ENCODE measurements at places on chromosomes 5 and 9. TPM values are rescaled to one million over a fixed set of nuclear protein-coding genes. Genes with fewer than 3 reads are reported as not detected.
A peak's percentile ranks its signal among the peaks of the same experiment; 100 is the strongest.

GRCh38 chr5:67518227-67518626 is 321.6 kb upstream of the CD180 start:
- no peak for DNase-seq

Gene SLC46A2
- total RNA-seq: not detected

DNA sequence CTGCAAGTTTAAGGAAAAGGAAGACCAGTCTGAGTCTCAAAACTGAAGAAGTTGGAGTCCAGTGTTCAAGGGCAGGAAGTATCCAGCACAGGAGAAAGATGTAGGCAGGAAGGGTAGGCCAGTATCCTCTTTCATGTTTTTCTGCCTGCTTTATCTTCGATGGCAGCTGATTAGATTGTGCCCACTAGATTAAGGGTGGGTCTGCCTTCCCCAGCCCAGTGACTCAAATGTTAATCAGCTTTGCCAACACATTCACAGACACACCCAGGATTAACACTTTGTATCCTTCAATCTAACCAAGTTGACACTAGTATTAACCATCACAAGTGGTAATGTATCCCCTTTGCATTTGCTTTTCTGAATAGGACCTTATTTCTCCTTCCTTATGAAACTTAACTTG is 535.9 kb upstream of the FTMT start:
- DNase-seq: no peak

DNA sequence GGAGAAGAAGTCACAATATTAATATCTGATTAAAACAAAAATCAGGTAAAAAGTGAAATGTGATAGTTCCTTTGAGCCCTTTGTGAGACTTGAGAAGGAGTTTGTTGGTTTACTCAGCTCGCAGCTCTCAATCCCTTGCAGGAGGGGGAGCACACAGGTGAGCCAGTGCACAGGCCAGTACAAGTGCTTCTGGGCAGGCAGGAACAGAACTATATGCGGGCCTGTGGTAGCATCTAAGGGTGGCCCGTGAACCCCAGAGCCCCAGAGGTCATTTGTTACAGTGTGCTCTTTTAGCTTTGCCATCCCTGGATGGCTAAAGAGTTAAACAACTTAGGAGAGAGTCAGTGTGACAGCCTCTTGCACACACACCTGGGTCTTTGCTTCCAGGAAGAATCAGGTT is 215.3 kb upstream of the EDIL3 start:
- no peak for DNase-seq

Gene LRRC14B
- total RNA-seq: not detected

DNA sequence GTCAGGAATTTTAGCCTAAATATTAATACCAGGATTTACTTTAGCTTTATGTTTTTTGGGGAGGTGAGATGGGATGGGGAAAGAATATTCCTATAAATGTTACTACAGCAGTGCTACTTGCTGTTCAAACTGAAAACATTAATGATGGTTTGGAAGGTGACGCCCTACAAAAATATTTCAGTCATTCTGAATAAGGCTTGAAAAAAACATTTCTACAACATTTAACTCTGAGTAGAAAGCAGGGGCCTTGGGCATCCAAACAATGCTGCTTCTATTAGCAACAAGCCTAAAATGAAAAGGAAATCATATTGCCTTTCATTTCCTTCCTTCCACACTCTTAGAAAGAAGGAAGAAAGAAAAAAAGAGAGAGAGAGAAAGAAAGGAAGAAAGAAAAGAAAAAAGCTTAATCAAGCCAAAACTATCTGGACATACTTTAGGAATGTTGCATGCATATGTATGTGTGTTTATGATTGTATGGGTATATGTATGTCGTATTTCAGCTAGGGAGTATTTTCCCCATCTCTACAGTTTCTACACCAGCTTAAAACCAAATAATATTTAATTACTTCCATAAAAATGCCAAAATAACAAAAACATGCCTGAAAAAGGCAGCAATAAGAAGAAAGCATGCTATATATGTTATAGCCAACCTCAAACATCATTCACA is 16.3 kb upstream of the DAB2 start:
- peak; percentile 22 for DNase-seq

- no peak for DNase-seq
Observed at GRCh38 chr5:123966781-123967180, 454.8 kb downstream of the CSNK1G3 start.

GRCh38 chr9:97386733-97387503 is 25.0 kb upstream of the TDRD7 start:
- peak; percentile 63 for DNase-seq

- DNase-seq: no peak
Observed at GRCh38 chr5:178854284-178854683, 5.5 kb upstream of the ZNF354B start.

GRCh38 chr9:137296670-137297664 is 5.1 kb downstream of the NRARP start:
- DNase-seq: peak; percentile 93

DNA sequence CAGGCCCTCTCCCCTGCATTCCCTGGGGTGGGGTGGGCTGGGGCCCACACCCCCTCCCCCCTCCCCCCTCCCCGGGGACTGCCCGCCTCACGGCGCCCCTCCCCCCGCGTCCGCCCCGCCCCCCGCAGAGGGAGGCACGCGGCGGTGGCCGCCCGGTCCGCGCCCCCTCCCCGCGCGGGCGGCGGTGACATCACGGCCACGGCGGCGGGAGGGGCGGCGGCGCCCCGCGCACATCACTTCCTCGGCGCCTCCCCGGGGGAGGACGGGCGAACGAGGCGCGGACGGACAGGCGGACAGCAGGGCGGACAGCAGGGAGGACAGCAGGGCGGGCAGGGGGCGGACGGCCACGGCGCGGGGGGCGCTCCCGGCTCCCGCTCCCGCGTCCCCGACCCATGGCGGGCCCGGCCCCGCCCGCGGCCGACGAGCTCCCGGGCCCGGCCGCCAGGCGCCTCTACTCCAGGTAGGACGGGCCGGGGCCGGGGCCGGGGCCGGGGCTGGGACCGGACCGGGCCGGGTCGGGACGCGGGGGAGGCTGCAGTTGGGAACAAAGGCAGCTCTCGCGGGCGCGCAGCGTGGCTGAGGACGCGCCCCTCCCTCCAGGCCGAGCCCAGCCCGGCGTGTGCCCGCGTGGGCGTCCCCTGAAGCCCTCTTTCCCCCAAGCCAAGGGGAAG is at the start of gene GPSM1:
Gene GPSM1 (plus strand): TSS at position 236 of the 671 bp plus-strand sequence. CDS start 157 bp downstream, at position 393.
- DNase-seq: peak; percentile 58

- DNase-seq: no peak
Observed at GRCh38 chr9:128629852-128630545, 26.6 kb downstream of the DYNC2I2 start.

DNA sequence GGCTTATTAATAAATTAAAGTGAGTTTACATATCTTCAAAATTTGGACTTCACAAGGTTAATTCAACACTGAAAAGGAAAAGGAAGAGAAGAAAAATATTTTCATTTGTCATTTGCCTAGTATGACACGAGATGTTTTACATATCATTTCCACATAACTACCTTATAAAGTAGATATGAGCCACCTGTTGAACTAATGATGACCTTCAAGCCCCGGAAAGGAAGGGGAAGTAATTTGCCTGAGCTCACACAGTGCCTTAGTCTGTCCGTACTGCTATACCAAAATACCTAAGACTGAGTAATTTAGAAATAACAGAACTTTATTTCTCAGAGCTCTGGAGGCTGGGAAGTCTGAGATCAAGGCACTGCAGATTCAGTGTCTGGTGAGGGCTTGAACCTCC is 17.9 kb downstream of the CMYA5 start:
- no peak for DNase-seq

- no peak for DNase-seq
Observed at GRCh38 chr5:137332296-137332695, 166.8 kb downstream of the SPOCK1 start.

DNA sequence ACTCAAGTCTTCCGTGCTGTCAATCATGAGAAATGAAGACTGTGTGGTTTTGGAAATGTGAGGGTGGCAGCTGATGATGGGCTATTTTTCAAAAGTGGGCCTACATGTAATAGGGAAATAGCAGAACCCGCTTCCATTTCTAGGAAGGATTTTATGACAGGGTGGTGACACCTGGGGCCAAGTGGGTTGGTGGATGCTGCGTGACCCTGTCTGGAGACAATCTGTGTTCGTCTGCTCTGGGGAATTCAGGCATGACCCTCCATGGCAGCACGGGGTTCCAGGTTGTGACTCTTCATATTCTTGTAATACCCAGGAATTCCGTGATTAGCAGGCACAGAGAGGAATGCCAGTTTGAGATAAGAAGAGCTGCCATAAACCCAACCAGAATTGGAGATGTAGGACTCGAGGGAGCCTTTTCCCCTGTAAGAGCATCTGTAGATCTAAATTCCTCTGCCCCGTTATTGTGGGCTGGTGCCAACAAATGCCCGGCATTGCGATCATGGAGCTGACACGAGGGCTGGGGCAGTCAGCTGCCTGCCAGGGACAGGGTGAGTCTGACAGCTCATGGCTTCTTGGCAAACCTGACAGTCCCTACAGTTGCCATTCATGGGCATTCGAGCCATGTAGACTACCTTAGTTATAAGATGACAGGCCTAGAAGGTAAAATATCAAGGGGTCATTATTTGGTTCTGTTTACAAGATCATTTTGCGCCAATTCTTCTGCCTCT is 279.7 kb downstream of the GADD45G start:
- no peak for DNase-seq

GRCh38 chr9:118533101-118533500 is 828.9 kb downstream of the TLR4 start:
- DNase-seq: peak; percentile 57

DNA sequence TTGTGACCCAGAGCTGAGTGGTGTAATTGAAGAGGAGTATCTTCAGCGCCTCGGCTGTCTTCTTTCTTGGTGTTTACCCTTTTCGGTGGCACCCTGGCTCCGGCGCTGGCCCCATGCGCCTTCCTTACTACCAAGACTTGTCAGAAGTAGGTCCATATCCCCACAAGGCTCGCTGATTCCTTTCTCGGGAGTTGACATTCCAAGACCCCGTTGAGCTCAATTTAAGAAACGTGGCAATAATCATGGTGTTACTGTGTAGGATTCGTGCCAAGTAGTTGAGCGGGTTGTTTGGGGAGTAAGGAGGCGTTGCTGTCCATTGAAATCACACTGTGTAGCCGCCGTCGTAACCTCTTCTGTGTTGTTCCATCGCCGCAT is 795 bp downstream of the NDUFAF2 start:
- peak; percentile 76 for DNase-seq

- no peak for DNase-seq
Observed at GRCh38 chr9:98909935-98910334, 33.8 kb upstream of the COL15A1 start.

Gene UGCG
- 38.5 TPM for total RNA-seq

GRCh38 chr5:133819977-133820471 is 148.4 kb downstream of the C5orf15 start:
- peak; percentile 5 for DNase-seq

DNA sequence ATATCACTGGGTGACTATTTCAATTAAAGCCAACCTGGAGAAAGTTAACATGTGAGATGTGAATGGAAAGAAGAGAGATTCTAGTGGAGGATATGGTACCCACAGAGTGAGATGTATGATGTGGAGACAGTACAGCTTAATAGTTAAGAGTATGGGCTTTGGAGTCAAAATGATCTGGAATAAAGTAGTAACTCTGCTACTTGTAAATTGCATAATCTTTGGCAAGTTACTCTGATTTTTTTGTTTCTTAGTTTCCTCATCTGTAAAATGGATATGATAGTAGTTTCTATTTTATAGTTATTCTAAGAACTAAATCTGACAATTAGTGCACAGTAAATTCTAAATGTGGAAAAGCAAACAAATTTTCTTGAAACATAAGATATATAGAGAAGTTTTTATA is 79.2 kb downstream of the ISOC1 start:
- no peak for DNase-seq

Gene PCDHA12
- total RNA-seq: not detected

DNA sequence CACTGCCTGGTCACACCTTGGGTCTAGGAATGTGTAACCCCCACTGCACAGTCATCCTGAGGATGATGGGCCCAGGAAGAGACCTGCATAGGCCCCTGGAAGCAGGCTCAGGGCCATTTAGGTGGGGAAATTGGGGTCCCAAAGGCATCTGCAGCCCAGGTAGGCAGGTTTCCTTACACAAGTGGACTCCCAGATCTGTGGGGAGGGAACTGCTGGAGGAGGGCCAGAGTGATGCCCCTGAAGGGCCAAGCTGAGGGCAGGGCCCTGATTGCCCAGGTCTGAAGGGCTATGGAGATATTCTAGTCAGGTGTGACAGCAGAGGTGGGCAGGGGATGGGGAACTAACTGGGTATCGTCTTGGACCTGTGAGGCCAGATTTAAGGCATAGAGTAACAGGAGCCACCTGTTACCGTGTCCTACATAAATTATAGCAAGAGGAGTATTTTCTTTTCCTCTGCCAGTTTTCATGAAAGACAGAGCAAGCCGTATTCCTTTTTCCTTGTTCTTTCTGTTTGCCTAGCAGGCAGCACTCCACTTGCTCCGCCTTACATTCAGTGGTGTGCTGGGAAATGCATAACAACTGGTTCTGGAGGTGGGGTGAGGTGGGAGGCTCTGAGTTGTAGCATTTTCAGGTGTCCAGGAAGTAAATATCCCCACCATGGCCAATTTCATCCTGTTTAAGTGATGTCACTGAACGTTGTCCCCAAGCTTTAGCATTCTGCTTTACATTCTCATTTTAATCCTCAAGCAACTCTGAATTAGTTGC is 41.3 kb downstream of the PPARGC1B start:
- no peak for DNase-seq

- no peak for DNase-seq
Observed at GRCh38 chr5:175695161-175696126, 37.6 kb downstream of the HRH2 start.

Gene CTNND2
- total RNA-seq: not detected

DNA sequence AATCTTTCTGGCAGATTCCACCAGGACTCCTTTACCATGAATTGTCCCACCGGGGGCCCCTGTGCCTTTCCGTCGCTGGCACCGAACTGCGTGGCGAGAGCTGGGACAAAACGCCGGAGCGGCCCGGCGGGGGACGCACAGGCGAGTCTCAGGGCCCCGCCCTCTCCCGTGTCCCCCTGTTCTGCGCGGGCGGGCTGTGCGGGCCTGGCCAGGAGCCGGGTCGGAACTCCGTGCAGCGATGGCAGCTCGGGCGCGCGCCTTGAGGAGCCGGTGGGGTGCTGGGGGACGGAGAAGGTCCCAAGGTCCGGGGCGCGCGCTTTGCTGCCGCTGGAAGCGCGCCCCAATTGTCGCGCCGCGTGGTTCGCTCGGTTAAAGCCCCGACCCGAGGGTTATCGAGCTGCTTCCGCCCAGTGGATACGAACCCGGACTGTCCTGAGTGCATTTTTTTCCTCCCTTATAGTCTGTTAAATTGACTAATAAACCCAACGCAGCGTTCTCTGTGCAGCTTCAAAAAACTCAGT is 125.3 kb downstream of the TMEM174 start:
- DNase-seq: no peak

DNA sequence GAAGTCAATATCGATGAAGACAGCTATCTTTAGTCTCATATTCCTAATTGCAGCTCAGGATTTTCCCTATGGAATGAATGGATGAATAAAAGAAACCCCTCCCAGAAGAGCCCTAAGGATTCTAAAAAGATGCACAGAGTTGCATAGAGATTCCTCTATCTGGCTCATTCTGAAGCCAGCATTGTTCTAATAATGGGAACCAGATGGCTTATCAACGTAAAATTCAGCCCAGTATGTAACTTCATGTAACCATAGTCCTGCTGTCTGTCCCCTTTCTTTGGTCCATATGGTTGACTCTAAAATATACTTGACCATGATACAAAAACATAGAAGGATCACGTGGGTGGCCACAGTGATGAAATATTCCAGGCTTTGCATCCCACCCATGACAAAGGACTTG is 508.6 kb downstream of the RASEF start:
- DNase-seq: no peak

- no peak for DNase-seq
Observed at GRCh38 chr9:106738109-106738508, 124.9 kb upstream of the ZNF462 start.

Gene ABO
- not detected for total RNA-seq

- DNase-seq: peak; percentile 54
Observed at GRCh38 chr5:36878392-36879082, 2.0 kb downstream of the NIPBL start.
